ENCODE measurements at places on chromosomes 2 and 18.

DNA sequence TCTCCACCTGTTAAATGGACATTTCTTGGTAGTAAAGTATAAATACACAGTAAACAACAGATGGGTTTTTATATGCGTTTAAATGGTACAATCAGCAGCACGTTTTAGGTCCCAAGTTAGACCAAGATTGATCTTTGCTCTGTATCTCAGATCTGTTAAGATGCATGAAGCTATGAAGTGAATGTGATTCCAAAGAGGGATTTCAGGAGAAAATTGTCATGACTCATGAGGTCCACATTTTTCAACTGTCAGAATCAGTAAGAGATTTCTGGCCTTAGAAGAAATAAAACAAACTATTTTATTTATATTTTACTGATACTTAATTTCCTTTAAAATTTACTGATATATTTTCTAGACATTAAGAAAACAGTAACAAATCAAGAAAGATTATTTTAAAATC lies 142.7 kb downstream of the EML6 start:
- no peak for DNase-seq

GRCh38 chr2:75494137-75494769 lies 66.5 kb downstream of the EVA1A start:
- no peak for DNase-seq

DNA sequence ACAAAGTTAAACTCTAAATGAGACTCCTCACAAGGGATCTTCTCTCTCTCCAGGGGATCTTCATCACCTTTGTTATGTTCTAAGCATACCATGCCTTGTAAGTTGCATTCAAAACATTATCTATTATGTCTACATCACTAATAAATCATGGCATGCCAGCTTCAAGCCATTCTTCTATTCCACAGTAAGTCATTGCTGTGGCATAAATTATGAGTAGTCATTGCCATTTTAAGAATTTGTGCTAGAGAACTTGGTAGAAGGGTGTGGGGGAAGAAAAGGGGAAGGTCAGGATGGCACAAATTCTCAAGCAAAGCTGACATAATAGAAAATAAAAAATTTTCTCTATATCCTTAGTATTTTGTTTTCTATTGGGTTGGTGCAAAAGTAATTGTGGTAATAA lies 33.5 kb downstream of the BARD1 start:
- DNase-seq = no peak

- no peak for DNase-seq
These were observed 50.1 kb upstream of the UNC80 start for GRCh38 chr2:209721497-209721896.

Data from activated CD8-positive, alpha-beta memory T cell treated with anti-CD3 and anti-CD28 coated beads for 48 hours (primary cell).